ENCODE measurements at places on chromosomes 12 and 14. TPM values are rescaled to one million over a fixed set of nuclear protein-coding genes. Genes with fewer than 3 reads are reported as not detected.

The A2ML1 gene
- total RNA-seq: not detected

DNA sequence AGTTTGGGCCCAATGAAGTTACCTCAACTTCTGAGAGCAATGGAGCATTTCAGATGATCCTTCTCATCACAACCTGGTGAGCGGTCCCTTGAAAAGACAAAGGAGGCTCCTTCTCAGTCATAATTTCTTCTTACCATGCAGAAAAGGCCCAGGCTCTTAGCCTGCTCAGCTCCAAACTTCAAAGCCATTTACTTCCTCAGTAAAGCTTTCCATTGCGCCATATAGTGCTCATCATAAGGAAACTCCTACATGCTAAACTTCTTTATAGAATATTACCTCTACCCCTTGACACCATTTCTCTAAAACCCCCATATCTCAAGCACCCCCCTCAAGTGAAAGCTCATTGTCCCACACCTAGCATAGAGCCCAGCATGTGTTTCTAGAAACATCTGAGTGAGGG is 127.1 kb downstream of the GTF2A1 start:
- no peak for DNase-seq

The OR6C2 gene
- total RNA-seq: not detected

DNA sequence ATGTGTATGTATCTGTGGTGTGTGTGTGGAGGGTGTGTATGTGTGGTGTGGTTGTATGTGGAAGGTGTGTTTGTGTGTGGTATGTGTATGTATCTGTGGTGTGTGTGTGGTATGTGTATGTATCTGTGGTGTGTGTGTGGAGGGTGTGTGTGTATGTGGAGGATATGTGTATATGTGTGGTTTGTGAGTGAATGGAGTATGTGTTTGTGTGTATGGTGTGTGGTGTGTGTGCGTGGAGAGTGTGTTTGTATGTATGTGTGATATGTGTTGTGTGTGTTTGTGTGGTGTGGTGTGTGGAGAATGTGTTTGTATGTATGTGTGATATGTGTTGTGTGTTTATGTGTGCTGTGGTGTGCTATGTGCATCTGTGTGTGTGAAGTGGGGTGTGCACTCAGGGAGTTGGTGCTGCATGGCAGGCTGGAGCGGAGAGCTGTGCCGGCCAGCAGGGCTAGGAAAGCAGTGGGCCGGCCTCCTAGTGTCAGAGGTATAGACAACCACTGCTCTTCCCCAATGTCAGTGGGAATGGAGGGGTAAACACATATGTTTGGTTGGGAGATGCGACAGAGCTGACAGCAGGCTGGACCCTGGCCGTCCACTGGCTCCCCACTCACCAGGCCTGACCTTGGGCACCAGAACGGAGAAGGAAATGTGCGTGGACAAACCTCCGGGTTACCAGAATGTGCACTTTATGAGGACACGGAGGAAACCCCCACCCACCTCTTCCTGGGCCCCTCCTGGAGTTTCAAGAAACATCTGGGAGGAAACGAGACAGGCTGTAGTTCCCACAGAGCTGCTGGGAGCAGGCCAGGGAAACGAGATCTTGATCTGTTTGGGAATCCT is 60.7 kb downstream of the CLMN start:
- no peak for DNase-seq

GRCh38 chr12:1517007-1517406 is 77.4 kb downstream of the FBXL14 start:
- DNase-seq: peak; percentile 95

DNA sequence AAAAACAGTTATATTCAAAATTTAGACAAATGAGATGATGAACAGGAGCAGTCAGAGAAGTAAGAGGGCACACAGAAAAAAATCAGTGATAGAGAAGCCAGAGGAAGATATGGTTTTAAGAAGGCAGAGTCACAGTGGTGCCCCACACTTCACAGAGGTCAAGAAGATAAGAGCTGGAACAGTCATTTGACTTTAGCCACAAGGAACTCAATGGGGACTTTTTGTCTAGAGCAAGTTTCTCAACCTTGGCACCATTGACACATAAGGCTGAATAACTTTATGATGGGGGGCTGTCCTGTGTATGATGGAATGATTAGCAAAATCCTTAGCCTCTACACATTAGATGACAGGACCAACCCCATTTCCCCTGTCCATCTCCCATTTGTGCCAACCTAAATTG is 172.8 kb upstream of the PLEKHG7 start:
- DNase-seq: no peak

GRCh38 chr14:90810806-90811205 is 5.4 kb downstream of the TTC7B start:
- DNase-seq: no peak

DNA sequence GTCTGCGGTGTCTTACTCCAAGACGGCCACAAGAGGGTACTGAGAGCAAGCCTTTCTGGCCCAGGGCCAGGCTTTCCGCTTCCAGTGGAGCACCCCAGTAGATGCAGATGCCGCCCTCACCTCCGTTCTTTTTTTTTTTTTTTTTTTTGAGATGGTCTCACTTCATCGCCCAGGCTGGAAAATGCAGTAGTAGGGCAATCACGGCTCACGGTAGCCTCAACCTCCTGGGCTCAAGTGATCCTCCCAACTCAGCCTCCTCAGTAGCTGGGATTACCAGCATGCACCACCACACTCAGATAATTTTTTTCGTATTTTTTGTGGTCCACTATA is 5.6 kb upstream of the LBHD2 start:
- peak; percentile 66 for DNase-seq

The MYF6 gene
- not detected for total RNA-seq

DNA sequence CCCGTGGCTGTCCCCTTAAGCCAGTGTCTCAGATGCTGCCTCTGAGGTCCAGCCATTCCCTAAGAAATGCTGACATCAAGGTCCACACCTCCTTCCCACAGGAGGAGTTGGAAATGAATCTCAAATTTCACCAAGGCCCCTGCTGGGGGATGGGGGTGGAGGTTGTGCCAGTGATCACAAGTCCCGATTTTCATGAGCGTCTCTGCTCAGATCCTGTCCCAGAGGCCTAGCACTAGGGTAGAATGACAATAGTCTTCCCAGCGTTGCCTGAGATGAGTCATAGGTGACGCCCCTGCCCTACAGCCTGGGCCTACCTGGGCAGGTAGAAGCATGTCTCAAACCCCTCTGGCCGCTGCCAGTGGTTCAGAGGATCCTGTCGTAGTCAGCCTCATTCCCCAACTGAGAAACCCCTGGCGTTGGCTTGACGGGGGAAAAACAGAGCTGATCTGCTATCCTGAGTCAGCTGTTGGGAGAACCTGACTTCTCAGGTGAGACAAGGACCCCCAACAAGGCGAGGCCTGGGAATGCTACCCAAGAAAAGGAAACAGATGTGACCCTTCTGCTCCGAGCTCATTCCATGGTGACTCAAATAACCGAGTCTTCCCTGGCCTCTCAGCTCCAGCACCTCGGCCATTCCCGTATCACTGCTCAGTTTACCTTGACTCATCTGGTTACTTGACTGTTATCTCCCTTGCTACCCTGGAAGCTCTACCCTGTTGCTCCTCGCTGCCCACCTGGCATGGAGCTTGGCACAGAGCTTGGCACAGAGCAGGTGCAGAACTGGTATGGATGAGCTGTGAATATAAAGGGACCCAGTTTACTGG is 21.8 kb upstream of the SPPL3 start:
- no peak for DNase-seq

DNA sequence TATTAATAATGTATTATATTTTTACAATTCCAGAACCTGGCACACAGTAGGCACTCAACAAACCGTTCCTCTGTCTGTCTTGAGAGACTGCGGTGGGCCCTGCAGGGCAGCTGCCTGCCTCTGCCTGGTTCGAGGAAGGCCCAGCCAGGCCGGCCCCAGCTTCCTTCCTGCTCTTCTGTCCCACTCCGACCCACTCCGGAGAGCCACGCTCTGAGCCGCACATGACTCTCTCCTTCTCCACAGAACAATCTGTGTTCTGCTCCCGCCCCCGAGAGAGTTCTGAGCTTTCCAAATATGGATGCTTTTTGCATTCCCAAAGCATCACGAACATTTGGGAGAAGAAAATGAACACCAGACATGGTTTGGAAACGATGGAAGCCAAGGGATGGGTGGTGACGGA is 57.3 kb downstream of the TTC7B start:
- no peak for DNase-seq

DNA sequence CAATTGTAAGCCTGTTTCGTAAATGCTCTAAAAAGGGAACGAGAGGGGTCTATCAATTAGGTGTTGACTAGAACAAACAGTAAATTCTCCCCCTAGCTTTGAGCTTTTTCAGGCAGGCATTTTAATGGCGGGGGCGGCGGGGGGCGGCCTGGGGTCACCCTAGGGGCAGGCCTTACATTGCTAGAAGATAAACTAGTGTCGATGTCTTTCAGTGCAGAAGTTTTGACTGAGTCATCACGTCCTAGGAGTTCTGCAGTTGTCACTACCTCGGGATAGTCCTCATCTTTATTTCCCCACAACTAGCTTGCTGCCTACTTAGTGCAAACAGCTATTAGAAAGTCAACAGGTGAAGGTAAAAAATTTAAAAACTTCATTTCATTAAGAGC is 1.6 kb downstream of the ATP6V1D start:
- no peak for DNase-seq

DNA sequence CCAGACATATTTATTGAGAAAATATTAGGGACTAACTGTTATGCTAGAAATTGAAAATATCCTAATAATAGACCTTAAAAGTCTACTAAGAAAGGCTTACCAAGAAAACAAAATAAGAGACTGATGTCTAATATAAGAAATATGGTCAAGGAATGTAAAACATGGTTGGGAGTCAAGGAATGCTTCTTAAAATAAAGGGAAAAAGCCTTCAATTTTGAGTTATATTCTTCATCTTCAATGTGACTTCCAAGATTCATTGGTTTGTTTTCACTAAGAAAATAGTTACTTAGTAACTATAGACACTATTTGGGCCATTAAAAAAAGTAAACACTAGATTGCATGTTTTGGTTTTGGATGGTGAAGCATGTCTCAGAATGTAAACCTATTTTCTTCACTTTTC is 88.1 kb upstream of the ETV6 start:
- DNase-seq: peak; percentile 15

DNA sequence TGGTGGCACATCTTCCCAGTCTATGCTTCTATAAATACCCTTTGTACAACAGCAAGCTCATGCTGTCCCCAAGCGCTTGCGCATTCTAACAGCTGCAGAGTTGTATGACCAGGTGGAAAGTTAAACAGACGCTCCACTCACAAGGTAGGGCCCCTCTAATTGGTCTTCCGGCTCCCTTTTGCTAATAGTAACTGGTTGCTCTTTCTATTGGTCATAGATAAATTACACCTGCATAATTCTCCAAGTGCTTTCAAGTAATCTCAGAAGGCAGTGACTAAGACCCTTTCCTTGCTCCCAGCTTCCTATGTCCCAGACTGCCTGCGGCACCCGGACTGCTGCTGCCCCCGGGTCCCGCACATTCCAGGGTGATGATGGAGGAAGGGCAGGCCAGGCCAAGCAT is 6.1 kb upstream of the TSPAN9 start:
- no peak for DNase-seq

DNA sequence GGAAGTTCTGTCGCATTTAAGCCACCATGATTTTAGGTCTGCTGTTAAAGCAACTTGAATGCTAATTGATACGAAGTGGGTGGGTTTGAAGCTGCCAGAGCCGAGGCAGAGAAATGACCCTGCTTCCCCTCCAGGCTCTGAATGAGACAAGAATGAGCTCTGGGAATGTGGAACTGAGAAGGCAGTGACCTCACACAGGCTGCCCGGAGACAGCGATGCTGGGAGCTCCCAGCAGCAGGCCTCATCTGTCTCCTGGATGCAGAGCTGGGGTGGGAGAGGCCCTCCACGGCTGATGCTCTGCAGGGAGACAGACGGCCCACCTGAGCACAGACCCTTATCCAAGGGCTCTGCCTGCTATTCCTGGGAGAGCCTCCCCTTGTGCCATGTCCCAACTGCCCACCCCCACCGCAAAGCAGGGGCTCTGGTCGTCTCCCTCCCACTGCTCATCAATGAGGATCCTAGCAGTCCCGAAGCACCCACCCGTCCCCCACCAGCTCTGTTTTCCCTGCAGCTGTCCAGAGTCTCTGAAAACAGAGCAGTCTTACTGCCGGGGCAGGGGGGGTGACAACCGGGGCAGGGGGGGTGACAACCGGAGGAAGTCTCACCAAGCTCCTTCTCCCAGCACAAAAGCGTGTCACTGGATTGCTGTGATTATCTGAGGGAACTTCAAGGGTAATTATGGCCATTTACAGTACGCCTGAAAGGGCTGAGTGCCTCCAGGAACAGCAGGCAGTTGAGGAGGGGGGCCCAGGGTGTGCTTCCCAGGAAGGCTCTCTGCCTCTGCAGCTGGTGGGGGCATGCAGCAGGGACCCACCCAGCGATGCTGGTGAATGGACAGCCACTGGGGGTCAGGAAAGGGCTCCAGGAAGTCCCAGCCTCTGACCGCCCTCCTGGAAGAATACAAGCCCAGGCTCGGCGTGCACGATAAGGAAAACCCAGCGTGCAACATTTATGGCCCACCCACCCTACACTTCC is 67.8 kb downstream of the CHGA start:
- DNase-seq: no peak

DNA sequence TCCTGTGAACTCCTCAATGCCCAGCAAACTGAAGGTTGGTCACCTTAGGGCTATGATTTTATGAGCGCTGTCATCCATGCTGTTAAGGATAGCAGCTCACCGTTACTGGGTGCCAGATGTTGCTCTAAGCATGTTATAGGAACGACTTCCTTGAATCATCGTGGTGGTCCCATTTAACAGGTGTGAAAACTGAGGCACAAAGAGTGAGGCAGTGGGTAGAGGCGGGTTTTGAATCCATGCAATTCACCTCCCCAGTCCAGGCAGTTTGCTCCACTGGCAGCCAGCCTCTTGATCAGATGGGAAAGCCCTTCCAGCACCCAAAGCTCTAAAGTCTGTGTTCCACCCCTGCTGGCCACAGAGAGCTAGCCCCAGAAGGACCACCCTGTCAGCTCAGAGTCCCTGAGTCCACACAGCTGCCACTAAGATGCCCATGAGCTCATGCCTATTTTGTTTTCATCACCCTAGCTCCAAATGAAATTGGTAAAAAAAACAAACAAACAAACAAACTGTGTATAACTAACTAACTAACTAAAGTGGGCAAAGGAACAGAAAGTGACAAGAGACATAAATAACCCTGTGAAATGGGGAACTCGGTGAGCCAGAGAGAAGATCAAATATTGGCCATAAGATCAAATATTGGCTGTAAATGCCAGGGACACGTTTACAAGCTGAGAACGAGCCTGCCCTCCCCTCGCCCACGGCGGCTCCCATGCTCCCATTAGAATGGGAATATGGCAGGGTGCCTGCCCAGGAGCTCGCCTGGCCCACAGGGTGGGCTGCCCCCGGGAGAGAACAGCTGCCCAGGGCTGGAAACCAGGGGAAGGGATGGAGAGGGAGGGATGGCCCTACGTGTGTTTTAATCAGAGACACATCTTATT is 72.3 kb upstream of the RFLNA start:
- no peak for DNase-seq

GRCh38 chr12:124940393-124941169 is 26.1 kb upstream of the UBC start:
- DNase-seq: peak; percentile 91

GRCh38 chr14:55131370-55132137 is 2.5 kb downstream of the LGALS3 start:
- no peak for DNase-seq

The KRT5 gene
- total RNA-seq: not detected

GRCh38 chr14:104252256-104253215 is 114.1 kb downstream of the KIF26A start:
- no peak for DNase-seq

Measured in HFFc6 (cell line).